ENCODE measurements at places on chromosomes 1 and 21.

- DNase-seq, result no peak
Observed at GRCh38 chr1:165874643-165875042, 47.2 kb downstream of the UCK2 start.

- no peak for DNase-seq
Observed at GRCh38 chr1:244022311-244022710, 28.8 kb upstream of the ZBTB18 start.

- DNase-seq, result no peak
Observed at GRCh38 chr1:12521096-12521495, 96.9 kb downstream of the DHRS3 start.

DNA sequence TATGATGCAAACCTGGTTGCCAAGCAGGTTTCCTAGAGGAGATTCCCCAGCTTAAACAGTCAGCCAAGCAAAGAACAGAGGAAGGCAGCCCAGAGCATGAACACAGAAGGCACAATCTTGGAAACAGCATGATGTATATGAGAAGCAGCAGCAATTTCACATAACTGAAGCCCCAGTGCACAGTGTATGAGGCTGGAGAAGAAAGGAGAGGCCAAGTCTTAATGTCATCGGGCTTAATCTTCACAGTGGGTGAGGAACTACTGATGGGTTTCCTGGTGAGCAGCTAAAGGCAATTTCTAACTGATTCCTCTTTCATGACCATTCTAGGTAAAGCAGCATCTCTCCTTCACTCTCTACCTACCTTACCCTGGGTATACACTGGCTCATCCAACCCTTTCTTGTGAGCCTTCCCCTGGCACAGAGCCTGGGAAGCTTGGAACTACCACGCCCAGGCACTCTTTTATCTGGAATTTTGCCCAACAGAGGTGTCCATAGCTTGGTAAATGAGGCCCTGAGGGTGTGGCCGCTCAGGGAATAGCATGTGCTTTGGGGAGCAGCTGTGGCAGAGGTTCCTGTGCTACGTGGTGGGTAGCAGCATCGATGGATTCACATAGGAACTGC is 22.0 kb downstream of the FYB2 start:
- DNase-seq, result no peak

DNA sequence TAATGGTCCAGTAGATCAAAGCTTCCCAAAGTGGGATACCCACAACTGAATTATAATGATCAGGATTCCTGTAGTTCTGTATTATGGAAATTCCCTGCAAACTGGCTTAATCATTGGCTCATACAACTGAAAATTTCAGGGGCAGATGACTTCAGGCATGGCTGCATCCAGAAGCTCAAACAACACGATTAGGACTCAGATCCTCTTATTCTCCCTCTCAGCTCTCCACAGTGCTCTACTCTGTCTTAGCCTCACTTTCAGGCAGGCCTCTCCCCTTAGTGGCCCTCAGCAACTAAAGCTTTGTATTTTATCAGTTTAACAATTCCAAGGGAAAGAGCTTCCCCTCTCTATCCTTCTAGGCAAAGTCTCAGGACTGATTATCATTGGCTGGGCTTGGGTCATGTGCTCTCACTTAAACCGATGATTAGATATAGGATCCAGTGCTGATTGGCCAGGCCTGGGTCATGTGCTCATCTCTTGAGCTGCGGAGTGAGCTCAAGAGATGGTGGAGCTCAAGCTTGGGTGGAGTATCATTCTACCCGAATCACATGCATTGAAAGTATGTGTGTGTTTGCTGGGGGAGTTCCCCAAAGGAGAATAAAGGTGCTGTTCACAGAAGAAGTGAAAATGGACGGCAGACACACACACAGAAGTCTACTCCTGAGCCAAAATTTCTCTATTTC is 57.9 kb upstream of the RUNX3 start:
- DNase-seq, result no peak

GRCh38 chr1:44408212-44408582 is 3.1 kb downstream of the RNF220 start:
- no peak for DNase-seq

GRCh38 chr1:213423041-213423440 is 372.0 kb downstream of the RPS6KC1 start:
- no peak for DNase-seq

DNA sequence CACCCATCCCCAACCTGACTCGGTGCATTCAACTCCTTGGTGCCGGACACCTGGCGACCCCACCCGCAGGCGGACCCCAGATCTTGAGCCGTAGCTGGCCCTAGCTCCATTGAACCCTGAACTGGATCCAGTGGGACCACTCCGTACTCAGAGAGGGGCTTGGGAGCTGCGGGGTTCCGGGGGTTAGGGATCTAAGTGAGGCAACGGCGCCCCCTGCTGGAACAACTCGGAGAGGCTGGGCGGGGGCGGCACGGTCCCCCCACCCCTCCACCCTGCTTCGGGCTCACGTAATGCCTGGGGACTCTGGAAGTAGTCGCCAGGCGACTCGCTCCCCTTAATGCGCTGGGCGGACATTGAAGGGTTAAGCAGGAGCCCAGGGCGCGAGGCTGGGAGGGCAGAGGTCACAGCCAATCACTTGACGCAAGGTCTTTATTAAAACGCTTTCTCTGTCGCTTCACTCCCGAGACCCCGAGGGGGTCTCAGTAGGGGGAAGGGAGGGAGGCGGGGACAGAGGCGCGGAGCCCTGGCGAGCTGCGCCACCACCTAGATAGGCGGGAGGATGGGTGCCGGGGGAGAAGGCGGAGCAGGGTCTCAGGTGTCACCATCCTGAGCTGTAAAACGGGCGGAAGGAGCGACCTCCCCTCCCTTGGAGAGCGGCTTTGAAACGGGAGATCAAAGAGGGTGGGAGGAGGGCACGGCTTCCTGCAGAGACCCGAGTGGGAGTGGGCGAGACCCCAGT is 704 bp upstream of the CRABP2 start:
- DNase-seq, result peak; percentile 6

- DNase-seq, result no peak
Observed at GRCh38 chr1:5711956-5712645, 280.1 kb downstream of the NPHP4 start.

DNA sequence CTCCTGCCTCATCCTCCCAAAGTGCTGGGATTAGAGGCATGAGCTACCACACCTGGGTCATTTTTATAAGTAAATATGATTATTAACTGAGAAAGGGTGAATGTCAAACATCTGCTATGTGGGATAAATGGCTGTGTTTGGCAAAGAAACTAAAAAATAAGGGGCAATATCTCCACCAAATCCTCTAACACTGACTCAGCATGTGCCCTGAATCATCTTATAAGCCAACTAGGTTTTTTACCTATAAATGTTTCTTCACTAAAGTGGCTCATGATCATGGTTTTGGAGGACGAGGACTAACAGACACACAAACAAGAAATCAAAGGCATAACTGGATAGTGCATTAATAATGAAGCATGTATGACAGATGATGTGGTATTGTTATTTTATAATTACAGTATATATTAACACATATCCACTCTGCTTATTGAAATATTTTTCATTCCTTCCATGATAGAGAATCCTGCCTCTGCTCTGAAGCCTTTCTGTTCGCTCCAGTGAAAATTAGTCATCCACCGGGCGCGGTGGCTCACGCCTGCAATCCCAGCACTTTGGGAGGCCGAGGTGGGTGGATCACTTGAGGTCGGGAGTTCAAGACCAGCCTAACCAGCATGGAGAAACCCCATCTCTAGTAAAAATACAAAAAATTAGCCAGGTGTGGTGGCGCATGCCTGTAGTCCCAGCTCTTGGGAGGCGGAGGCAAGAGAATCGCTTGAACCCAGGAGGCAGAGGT is 11.7 kb upstream of the ARHGAP29 start:
- no peak for DNase-seq

GRCh38 chr1:157278383-157279137 is 140.4 kb upstream of the ETV3 start:
- DNase-seq, result peak; percentile 64

- peak; percentile 84 for DNase-seq
Observed at GRCh38 chr1:3170561-3171453, 101.8 kb downstream of the PRDM16 start.

- DNase-seq, result peak; percentile 15
Observed at GRCh38 chr1:201348211-201348566, 29.3 kb downstream of the TNNT2 start.

DNA sequence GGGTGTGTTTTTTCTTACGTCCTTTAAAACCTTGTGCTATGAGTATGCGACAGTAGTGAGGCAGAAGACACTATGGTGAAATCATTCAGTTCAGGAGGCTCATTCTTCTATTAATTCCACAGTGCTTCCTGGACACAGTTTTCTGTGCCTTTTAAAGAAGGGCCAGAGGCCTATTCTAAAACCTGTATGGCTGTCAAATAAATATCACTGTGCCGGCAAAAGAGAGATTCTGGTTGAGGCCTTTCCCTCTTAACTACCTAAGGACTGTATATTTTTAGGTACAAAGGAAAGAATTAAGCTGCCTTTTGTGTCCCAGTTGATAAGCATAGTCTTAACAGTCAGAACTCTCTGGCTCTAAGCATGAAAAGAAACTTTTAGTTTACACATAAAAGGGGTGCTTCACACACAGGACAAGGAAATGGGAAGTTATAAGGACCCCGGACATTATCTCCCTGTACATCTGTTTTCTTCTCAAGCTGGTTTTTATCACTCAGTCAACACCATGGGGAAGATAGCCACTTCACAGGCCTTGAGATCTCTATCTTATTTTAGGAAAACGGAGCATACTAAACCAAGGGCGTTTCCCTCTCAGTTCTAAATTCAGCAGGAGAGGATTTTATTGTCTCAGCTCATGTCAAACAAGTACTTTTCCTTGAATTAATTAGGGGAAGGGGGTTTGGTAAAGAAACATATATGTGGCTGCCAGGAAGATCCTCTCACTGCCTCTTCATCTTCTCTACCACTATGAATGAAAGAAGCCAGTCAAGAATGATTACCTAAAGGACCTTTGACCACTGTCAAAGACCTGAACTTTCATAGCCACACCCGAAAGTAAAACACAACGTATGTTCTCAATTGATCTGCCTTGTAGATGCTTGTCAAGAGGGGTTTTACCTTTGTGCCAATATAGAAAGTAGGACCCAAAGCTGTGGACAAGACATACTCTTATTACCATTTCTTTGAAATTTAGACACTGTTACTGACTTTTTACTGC is 71.4 kb upstream of the HSPA13 start:
- no peak for DNase-seq
